ENCODE measurements at places on chromosomes 3 and 15.

GRCh38 chr3:119873646-119874045 is 91.7 kb downstream of the NR1I2 start:
- no peak for DNase-seq

GRCh38 chr3:53161450-53161819 is 426 bp downstream of the PRKCD start:
- no peak for DNase-seq

DNA sequence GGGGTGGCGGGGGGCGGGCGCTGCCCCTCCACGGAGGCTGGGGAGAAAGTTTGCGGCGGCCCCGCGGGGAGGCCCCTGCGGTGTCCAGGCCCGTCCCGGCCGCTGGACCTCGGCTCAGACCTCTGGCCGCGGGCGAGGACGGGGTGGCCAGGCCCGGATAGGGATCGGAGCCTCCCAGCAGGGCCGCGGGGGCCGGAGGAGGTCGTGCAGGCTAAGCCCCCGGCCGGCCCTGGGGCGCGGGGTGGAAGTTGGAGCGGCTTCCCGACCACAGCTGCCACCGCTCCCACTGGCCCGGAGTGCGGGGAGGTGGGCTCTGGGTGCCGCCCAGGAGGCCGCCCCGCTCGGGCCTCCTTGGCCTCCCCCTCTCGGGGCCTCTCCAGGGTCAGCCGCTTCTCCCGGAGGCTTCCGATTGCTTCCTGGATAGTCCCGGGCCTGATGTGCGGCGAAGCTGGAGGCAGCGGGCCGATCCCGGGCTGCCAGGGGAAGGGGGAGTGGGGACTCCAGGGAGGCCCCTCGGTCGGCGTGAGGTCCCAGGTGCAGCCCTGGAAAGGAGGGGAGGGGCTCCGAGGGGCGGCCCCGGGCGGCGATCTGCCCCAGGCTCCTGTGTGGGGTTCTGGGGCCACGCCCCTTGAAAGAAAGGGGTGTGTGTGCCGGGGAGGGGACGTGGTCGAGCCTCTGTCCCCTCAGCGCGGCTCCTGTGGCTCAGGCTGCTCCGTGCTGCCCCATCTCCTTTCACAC is 907 bp downstream of the PLXNA1 start:
- peak; percentile 29 for DNase-seq

- no peak for DNase-seq
Observed at GRCh38 chr15:96692826-96693225, 362.3 kb downstream of the NR2F2 start.

- DNase-seq = no peak
Observed at GRCh38 chr3:160171813-160172212, 53.4 kb upstream of the C3orf80 start.

DNA sequence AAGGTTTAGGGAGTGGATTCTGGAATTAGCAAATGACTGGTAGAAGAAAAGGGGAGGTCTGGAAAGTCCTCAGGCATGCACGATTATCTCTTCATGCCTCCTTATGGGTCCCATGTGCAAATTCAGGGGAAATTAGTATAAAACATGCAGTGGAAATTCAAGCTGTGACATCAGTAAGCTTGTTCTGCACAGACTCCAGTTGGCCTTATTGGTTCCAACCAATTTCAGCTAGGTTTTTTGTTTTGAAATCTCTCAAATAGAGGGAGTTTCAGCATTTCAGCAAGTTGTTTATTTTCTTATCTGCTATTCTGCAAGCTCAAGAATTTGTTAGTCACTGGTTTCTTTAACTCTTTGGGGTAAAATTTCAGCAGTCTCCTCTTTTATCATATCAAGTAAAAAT is 774 bp upstream of the TMCO5A start:
- no peak for DNase-seq

DNA sequence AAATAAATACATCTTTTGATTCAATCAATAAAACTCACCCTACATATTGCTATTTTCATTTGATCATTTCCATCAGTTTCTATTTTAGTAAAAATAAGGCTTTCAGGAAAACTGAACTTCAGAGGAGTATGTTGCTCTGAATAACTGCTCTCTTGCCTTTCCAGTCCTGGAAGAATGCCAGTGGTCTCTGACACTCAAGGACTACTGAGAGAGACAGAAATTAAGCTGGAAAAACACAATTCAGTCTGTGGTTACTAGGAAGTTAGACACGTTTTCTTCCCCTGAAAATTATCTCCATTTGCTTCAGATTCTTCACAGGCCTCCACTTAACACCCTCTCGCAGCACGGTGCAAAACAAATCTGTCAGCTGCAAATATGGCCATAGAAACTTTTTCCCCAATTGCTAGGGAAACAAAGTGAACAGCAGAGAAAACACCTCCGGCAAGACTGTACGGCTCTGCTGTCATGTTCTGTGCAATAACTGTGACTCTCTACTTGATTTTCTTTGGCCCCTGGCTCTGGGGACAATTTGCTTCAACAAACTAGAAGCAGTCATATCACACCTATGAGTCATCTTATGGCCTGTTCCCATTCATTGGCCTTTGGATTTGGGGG is 353.0 kb downstream of the MAGI1 start:
- DNase-seq = no peak

DNA sequence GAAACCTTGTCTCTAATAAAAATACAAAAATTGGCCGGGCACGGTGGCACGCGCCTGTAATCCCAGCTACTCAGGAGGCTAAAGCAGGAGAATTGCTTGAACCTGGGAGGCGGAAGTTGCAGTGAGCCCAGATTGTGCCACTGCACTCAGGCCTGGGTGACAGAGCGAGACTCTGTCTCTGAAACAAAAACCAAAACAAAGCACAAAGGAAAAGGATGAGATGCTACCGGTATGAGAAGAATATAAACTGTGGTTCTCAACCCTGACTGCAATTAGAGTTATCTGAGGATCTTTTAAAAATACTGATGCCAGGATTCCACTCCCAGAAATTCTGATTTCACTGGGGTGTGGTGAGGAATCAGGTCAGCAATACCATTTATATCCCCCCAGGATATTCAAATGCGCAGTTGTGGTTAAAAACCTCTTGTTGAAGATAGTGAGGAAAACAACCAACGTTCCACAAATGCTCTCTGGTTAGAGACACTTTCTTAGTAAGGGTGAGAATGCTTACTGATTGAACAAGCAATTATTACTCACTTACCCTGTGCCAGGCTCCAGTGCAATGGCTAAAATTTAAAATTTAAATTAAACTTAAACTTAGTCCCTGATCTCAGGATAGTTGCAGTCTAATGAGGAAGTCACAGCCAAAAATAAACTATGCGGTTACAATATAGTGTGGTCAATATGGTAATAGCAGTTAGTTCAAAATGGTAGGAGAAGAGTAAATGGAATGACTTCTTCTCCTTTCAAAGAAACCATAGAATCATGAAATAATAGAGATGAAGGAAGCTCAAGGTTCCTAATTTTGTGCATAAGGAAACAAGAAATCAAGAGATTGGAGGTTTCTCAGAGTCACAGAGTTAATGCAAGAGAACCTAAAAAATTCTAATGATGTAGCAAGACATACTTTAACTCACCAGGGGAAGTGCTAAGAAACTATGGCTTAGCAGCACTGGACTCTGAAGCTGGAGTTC is 109.5 kb downstream of the SSR3 start:
- no peak for DNase-seq

DNA sequence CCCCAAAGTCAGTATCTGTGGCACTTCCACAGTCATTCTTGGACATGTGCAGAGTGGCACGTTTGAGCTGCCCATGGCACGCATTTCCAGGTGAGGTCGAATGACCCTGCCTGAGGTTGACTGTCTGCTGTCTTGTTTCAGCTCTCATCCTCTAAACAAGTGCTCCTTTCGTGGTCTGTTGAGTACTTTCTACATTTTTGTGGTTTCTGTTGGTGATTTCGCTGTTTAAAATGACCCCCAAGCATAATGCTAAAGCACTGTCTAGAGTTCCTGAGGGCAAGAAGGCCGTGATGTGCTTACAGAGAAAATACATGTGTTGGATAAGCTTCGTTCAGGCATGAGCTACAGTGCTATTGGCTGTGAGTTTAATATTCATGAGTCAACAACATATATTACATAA is 40.0 kb upstream of the SAMMSON start:
- DNase-seq = no peak

GRCh38 chr3:71277341-71277740 is 306.2 kb downstream of the FOXP1 start:
- DNase-seq = no peak

DNA sequence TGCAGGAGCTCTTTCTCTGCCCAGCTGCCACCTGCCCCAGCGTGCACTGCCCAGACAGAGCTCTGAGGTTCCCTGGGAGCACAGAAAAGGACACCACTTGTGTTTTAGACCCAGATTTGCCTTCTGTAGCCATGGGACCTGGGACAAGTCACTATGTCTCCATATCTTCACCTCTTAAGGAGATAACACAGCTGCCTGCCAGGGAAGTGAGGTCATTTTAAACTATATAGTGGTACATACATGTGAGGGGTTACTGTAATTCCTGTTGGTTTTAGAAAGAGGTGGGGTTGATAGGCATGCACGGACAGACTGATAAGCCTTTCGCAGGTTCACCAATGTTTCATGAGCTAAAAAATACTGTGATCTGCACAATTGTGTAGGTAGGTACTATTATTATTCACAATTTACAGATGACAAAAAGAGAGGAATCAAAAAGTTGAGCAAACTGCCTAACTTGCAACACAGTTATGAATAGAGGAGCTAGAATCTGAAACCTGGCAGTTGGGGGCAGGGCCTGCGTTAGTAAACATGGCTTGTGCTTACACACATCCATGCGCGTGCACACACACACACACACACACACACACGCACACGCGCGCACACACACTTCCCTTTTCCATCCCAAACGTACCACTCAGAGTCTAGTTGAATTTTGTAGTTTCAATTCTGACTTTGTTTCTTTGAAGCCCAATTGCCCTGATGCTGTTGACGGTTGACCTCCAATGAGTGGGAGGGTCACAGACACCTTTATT is 193.6 kb downstream of the FAM43A start:
- DNase-seq = no peak

GRCh38 chr3:172658344-172659245 is 52.3 kb downstream of the NCEH1 start:
- no peak for DNase-seq

- no peak for DNase-seq
Observed at GRCh38 chr3:101861212-101861788, 12.0 kb downstream of the NFKBIZ start.

- DNase-seq = no peak
Observed at GRCh38 chr3:169790687-169791429, 17.7 kb downstream of the MYNN start.

DNA sequence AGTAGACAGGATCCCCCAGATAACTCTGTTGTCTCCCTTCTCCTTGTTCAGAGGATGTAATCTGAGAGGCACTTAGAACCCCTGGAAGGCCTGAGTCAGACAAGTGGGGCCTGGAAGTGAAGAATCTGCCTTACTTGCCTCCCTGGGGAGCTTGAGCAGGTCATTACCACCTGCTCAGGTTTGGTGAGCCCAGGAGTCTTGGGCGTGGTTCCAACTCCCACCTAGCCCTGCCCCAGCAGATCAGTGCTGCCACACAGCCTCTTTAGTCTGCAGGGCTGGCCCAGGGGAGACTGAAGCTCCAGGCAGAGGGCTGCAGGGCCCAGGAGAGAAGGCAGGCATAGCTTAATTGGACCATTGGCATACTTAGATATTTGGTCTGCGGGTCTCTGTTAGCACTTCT is 230.0 kb downstream of the ERC2 start:
- no peak for DNase-seq

DNA sequence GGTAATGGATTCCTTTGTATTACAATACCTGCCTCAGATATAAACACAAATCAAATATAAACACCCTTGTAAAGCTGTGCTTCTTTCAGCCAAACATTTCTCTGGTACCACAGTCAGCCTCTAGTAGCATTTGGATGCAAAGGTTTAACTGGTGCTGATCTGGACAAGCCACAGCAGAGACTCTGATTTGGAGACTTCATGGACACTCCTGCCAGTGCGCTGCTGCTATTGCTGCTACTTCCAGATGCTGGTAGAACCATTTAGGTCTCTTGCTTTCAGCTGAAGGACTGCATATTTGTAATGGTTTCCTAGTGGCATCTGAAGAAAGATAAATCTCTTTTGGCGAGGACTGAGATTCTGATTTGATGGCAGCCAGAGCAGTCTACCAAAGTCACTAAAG is 36.9 kb downstream of the NCK1 start:
- no peak for DNase-seq

GRCh38 chr3:46325645-46326300 is 28.1 kb upstream of the CCR2 start:
- no peak for DNase-seq

GRCh38 chr3:10509325-10509724 is 3.9 kb upstream of the ATP2B2 start:
- DNase-seq = no peak

DNA sequence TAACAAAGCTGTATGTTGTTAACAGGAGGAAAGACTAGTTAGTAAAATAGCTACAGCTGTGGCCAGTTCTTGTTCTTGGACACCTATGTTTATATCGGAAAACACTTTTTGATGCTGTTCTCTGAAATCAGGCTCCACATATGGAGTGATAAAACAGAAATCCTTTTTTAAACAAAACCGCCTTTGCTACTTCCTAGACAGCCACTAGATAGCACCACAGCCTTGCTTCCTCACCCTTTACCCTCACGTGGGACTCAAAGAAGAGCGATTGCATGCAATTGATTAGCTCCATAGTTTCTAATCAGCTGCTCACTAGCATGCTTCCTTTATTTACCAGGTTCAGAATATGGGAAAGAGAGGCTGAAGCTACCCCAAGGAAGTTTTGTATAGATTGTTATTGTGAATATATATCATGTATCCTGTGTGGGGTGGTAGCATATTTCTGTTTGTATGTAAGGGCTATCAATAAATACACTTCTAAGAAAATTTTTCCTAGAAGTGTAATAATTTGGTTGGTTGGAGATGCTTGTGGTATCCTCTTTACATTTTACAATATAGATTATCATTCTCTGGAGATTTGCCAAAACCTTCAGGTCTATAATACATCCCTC is 4.3 kb upstream of the MTFMT start:
- no peak for DNase-seq

DNA sequence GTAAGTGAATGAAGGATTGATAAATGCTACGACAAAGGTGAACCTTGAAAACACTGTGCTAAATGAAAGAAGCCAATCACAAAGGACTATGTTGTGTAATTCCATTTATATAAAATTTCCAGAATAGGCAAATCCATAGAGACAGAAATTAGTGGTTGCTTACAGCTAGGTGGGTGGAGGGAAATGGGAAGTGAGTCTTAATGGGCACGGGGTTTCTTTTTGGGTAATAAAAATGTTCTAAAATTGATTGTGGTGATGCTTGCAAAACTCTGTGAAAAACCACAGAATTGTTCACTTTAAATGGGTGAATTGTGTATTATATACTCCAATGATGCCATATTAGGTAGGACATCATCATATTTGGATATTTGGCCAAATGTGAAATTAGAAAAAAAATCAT is 20.9 kb upstream of the TEX9 start:
- DNase-seq = no peak

All from neural crest cell (in vitro differentiated cells).